ENCODE measurements at places on chromosomes 7 and 10. TPM values are rescaled to one million over a fixed set of nuclear protein-coding genes. Genes with fewer than 3 reads are reported as not detected.

- H3K36me3 ChIP-seq, result peaks cover 48% of the 10 kb centered on the region
- no peaks in the 10 kb centered on the region for H3K27me3 ChIP-seq
- no peak for DNase-seq
- H3K4me1 ChIP-seq, result no peaks in the 10 kb centered on the region
- H3K4me3 ChIP-seq, result no peak overlapping the region
- no peak overlapping the region for H3K27ac ChIP-seq
Observed at GRCh38 chr7:105622106-105622731, 40.9 kb upstream of the EFCAB10 start.

The TUBB8 gene
- total RNA-seq, result not detected

DNA sequence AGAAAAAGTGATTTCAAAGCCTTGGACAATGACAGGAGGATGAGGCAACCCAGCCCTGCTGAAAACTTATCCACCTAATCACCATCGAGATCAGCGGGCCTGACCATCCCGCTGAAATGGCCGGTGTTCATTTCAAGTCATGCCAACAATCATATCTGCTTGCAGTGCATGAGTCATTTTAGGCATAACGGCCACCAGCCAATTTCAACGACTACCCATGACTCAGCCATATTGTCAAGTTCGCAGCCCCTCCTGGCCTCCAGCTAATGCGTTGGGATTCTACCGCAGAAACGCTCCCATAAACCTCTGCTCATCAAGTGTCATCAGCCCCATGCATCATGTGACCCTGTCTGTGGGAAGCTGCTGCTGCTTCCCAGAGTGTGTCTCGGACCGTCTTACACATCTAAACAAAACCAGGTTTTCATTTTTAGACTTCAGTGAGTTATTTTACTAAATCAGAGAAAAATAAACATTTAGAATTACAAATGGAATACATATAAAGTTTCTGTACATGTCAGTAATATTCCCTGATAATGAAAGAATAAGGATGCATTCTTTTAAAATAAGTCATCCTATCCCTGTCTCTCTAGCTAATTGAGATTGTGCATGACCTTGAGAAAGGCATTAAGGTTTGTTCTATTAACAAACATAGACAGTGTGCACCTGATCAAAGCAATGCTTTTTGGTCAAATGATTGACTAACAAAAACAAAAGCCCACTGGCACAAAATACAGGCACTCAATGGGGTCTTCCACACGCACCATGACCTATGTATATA is 188.9 kb downstream of the ADAM12 start:
- no peaks in the 10 kb centered on the region for H3K4me1 ChIP-seq
- no peak overlapping the region for H3K4me3 ChIP-seq
- no peaks in the 10 kb centered on the region for H3K27me3 ChIP-seq

The FAM25C gene
- total RNA-seq, result not detected

GRCh38 chr10:62707810-62708209 is 96.7 kb upstream of the ADO start:
- no peaks in the 10 kb centered on the region for H3K27me3 ChIP-seq
- no peaks in the 10 kb centered on the region for H3K4me1 ChIP-seq
- DNase-seq, result no peak
- H3K4me3 ChIP-seq, result no peak overlapping the region
- peaks cover 3% of the 10 kb centered on the region for H3K36me3 ChIP-seq

DNA sequence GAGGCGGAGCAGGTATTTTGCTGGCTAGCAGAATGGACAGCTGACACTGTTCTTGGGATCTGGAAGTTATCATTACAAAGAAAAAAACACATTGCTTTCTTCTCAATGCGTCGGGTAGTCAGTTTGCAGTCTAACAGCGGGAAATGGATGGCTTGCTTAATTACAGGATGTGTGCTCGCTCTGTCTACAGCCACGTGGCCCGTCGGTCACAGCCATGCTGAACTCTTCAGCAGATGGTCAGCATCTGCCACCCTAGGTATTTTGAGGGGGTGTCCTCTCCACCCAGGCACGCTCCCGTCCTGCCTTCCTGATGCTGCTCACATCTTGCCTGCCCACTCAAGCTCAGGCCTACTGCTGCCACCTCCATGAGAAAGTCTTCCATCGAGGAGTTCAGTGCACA is 20.4 kb upstream of the INMT start:
- DNase-seq, result no peak
- H3K27ac ChIP-seq, result no peak overlapping the region

DNA sequence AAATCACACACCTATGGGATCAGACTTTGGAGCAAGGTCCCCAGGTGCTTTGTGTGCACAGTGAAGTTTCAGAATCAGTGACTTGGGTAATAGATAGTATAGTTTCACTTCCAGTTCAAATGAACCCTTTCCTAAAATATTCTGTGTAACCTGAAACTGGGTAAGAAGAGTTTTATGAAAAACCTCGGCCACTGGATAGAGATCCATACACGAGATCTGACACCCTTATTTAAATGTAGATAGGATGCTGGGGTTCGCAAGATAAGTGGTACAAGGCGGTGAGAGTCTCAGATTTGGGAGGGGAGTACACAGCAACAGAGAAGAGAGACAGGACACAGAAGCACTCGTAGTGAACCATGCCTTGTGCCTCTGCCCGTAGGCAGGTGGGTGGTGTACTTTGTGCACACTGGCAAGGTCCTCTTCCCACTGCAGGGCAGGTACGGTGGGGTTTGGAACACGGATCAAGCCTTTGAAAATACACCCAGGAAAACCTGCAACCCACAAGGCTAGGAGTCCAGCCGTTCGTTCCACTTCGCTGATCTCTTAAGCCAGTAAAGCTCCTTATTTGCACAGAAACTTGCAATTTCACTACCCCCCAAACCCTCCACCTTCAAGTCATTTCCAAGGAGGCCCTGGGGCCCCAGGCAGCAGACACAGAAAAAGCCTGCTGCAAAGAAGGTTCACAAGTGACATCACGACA is 162.8 kb downstream of the USP6NL start:
- H3K4me1 ChIP-seq, result peaks cover 21% of the 10 kb centered on the region
- H3K36me3 ChIP-seq, result no peaks in the 10 kb centered on the region
- H3K27ac ChIP-seq, result no peak overlapping the region

DNA sequence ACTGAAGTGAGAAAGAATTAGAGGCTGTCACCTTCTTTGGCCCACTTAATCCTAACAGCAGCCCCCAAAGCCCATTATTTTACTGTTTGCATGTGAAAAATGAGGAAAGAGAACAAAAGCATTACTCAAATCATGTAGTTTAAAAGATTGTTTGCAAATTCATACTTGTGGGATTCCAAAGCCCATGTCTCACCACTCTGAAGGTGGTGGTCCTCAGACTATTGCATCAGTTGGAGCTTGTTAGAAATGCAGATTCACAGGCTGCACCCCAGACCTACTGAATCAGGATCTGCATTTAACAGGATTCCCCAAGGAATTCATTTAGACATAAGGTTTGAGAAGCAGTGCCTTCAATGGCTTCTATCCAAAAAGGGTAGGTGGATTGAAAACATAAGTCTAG is 93.7 kb upstream of the PDE1C start:
- DNase-seq, result no peak
- H3K27ac ChIP-seq, result no peak overlapping the region
- no peak overlapping the region for H3K4me3 ChIP-seq
- no peaks in the 10 kb centered on the region for H3K36me3 ChIP-seq

- H3K27ac ChIP-seq, result no peak overlapping the region
- no peaks in the 10 kb centered on the region for H3K27me3 ChIP-seq
- no peaks in the 10 kb centered on the region for H3K36me3 ChIP-seq
- H3K4me3 ChIP-seq, result no peak overlapping the region
Observed at GRCh38 chr10:24363070-24363469, 154.1 kb downstream of the KIAA1217 start.

GRCh38 chr7:98034081-98035035 is 44.4 kb upstream of the OCM2 start:
- H3K27me3 ChIP-seq, result peaks cover 5% of the 10 kb centered on the region
- no peak overlapping the region for H3K27ac ChIP-seq
- no peaks in the 10 kb centered on the region for H3K4me1 ChIP-seq
- no peak overlapping the region for H3K4me3 ChIP-seq
- no peaks in the 10 kb centered on the region for H3K36me3 ChIP-seq

DNA sequence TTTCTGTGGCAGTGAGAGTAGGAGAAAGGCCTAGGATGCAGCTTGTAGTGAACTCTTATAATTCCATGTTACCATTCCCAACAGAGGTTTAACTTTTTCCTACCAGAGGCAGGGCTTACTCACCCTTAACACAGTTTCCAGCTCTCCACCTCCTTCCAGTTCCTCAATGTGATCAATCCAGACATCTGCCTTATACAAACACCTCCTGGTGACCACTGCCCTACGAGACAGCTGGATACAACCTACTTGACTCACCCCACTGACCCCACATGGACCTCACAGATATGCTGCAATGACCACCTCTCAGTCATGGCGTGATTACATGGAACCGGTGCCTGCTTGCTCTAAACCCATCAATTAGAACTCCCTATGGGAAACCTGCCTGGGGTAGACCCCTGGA is 326.5 kb downstream of the TNS3 start:
- H3K27ac ChIP-seq, result no peak overlapping the region
- DNase-seq, result no peak
- no peak overlapping the region for H3K4me3 ChIP-seq
- peaks cover 14% of the 10 kb centered on the region for H3K27me3 ChIP-seq
- peaks cover 2% of the 10 kb centered on the region for H3K4me1 ChIP-seq

All from activated CD4-positive, alpha-beta memory T cell treated with anti-CD3 and anti-CD28 coated beads, Interleukin-2, amount 10 ng/mL, durations not matched to agents 7 days and 5 days (primary cell).